SJCRH30 (cell line): ENCODE measurements at places on chromosomes 4 and X. TPM values are rescaled to one million over a fixed set of nuclear protein-coding genes. Genes with fewer than 3 reads are reported as not detected.

DNA sequence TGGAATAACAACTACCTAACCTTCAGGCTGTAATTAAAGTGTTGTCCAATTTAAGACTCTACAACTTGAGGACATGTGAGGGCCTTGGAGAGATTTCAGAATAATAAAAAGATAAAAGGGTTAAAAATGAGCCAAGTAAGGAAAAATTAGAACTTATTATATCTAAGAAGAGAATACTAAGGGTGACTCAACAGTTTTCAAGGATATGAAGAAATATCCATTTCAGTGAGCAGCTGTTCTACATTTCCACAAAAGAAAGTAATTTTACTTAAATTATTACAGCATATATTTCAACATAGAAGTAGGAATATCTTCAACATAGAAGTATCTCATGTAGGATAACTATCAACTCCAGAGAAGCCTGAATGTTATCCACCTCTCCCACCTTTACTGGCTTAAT, 11.3 kb downstream of the SNX12 start:
- peaks cover 28% of the 10 kb centered on the region for H3K36me3 ChIP-seq
- H3K27ac ChIP-seq, result no peak overlapping the region
- DNase-seq, result no peak
- no peaks in the 10 kb centered on the region for H3K27me3 ChIP-seq
- peaks cover 4% of the 10 kb centered on the region; the same call in 1 of the 2 replicates for H3K4me1 ChIP-seq
- H3K4me3 ChIP-seq, result no peak overlapping the region

DNA sequence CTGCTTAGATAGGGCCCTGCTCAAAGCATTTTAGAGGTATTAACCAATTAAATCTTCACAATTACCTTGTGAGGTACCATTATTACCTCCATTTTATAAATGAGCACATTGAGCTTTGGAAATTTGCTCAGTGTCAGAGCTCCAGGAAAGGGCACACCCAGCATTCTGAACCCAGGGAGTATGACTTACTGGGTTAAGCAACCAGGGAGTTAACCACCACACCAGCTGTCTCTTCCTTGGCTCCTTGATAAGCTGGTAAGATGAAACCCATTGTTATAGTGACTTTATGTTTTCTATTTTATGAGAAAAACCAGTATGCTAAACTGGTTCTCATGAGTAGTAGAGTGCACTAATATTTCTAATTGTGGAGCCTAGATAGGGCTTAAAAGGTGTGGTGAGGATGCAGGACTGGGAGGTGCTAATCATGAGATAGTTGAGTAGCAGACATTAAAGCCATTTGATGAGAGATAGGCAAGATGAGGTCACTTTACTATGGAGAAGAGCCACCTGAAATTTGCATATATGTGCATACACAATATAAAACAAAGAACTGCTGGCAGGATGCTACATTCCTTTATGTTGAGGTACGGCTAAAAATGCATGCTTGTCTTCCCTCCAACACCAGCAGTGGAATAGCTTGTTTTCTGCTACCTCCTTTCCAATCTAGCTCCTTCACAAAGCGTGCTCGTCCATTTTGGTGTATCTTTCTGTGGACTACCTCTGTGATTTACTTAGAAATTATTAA, 556.1 kb downstream of the SPRY1 start:
- no peaks in the 10 kb centered on the region for H3K27me3 ChIP-seq
- H3K27ac ChIP-seq, result no peak overlapping the region
- no peak overlapping the region for H3K4me3 ChIP-seq
- no peak for DNase-seq
- no peaks in the 10 kb centered on the region for H3K36me3 ChIP-seq

Gene NAP1L3
- 0.47 and 0.66 TPM in 2 replicates for total RNA-seq

Gene SEC24D
- total RNA-seq, result 23.6 and 25.9 TPM in 2 replicates
